Hair follicular keratinocyte (primary cell): ENCODE measurements at places on chromosomes 11 and 22. TPM values are rescaled to one million over a fixed set of nuclear protein-coding genes. Genes with fewer than 3 reads are reported as not detected.

Gene DUSP8
- total RNA-seq = 0.39 and 0.68 TPM in 2 replicates

Gene UBTFL1
- total RNA-seq = not detected in 2 replicates

Gene PLXNB2
- 73.7 and 104 TPM in 2 replicates for total RNA-seq

Gene INS
- not detected in 2 replicates for total RNA-seq

Gene CABP7
- not detected in 2 replicates for total RNA-seq

Gene HPX
- 0.31 TPM in 1 of 2 replicates, not detected in the other for total RNA-seq

Gene HBB
- total RNA-seq = not detected in 2 replicates

Gene NPAS4
- not detected in 2 replicates for total RNA-seq

Gene OR56A4
- total RNA-seq = not detected in 2 replicates

Gene FIBP
- total RNA-seq = 137 and 189 TPM in 2 replicates

Gene OTOG
- not detected in 2 replicates for total RNA-seq
